ENCODE measurements at places on chromosomes 16 and 17.

DNA sequence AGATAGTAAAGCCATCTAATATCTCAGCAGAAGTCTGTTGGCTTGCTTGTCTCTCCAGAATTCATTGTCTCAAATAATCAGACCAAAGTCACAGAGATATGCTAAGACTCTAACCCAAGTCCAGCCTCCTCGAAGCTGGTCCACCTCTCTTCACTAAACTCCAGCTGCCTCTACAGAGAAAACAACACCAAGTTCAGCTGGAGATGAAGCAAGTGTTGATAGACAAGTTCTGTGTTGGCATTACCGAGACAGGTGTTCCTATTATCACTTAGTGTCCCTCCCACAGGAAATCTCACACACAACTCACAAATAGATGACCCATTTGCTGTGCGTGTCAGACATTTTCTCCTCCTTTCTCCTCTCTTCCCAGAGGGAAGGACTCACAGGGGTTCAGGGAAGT is 164.4 kb upstream of the ANKFN1 start:
- no peak for DNase-seq

GRCh38 chr16:57072616-57073275 is 19.6 kb upstream of the CPNE2 start:
- DNase-seq = no peak

DNA sequence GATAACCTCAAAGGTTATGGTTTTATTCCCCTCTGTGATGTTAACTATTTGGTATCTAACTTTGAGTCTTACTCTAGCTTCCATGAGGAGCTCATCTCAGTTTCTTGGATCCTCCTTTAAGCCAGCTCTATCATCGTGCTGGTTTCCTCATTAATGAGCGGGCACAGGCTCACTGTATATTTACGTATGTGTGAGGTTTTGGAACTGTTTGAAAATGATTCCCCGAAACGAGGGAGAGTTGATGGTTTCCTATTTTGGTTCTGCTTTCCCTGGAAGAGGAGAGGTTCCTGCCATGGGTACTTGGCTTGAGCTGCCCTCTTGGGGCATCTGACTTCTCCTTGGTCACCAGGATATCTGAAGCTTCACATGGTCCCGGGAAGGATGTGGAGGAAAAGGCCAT is 32.7 kb upstream of the PIK3R6 start:
- no peak for DNase-seq

DNA sequence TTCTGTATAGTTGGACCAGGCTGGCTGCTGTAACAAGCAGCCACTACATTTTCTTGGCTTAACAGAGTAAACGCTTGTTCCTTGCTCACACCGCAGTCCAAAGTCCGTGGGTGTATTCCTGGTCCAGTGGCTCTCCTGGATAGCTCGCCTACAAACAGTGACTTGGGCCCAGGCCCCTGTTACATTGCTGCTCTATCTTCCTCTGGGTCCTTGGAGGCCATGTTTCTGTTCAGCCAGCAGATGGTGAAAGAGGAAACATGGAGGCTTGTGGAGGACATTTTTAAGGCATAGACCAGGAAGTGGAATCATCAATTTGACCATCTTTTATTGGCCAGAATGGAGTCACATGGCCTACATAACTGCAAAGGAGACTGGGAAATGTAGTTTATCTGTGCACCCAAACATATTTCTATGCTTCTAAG is 55.1 kb downstream of the ATP2C2 start:
- DNase-seq = peak; percentile 34

- DNase-seq = no peak
Measured at GRCh38 chr17:14351493-14351892, 50.6 kb downstream of the HS3ST3B1 start.

- no peak for DNase-seq
Measured at GRCh38 chr17:48553826-48554225, 8.9 kb upstream of the HOXB2 start.

GRCh38 chr17:78345172-78345571 is 14.7 kb downstream of the SOCS3 start:
- no peak for DNase-seq

GRCh38 chr17:66764506-66764905 is 70.4 kb upstream of the CACNG5 start:
- DNase-seq = no peak

DNA sequence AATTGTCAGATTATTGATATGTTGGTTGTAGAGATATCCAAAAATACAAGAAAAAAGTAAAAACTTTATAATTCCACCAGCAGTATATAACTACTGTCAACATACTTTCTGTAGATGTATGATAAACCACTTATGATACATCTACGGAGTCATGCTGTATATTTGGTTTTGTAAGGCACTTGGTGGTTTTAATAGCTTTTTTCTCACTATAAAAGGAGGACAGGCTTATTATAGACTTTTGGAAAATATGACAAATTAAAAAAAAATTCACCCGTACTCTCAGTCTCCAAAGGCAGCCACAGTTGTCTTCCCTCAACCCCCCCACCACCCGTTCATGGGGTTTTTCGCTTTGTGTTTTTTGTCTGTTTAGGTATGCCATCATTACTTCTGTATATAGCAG is 14.8 kb downstream of the RAI1 start:
- no peak for DNase-seq

DNA sequence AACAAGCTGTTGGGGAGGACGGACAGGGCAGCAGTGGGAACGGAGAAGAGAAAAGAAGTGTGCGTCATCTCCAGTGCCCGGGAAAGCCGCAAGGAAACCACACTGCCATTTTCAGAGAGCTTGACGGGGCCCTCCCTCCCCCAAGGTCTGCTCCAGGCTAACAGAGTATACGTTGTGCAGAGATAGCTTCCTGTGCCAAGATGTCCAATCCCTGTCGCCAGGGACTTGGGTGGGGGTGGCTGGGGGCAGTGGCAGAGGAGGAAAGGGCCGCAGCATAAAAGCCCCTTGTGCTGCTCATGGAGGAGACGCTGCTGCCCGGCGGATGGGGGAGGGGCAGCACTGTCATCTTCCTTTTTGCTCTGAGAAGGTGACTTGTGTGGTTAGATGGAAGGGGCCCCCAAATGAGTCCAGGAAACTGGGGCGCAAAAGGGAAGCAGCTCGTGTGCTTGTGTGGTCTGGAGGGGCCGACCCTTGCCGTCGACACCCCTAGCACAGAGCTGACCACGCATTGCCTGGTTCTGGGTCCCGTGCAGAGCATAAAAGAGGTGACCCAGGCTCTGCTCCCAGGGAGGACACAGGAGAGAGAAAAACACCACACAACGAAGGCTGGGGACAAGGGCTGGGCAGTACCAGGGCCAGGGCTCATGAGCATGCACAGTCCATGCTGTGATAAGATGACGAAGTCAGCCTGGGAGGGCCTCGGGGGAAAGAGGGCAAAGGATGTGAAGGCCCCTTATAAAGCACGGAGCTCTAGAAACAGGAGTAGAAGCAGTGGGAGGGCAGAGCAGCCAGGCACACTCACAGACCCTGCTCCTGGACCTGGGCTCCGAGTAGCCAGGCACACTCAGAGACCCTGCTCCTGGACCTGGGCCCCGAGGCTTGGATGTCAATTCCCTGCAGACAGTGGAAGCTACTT is 372.7 kb downstream of the SLC39A11 start:
- DNase-seq = no peak

GRCh38 chr17:1029196-1029921 is 32.4 kb downstream of the TIMM22 start:
- no peak for DNase-seq

DNA sequence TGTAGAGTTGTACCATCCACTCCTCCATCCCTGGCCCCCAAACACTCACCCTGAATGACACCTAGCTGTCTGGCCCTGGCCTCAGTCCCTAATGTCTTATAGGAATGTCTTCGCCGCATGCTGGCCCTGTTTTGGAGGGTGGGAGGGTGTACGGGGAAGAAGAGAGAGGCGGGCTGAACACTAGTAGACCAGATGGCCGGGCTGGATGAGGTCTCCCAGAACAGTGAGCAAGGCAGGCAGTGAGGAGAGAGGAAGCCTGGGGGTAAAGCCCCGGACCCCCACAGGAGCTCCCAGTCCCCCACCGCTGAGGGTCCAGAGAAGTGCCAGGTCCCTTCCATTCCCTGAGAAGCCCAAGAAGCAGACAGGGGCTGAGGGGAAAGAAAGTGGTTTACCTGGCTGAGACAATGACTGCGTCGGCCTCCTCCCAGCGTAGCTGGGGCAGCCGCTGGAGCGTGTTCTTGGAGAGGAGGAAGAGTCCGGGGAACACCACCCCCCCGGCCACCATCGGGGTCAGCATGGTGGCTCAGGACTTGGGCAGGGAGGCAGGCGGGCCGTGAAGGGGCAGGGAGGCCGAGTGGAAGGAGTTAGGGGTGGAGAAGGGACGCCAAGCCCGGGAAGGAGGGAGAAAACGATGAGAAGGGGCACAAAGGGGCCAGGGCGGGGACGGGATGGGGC is 923 bp downstream of the TLCD3B start:
- no peak for DNase-seq

DNA sequence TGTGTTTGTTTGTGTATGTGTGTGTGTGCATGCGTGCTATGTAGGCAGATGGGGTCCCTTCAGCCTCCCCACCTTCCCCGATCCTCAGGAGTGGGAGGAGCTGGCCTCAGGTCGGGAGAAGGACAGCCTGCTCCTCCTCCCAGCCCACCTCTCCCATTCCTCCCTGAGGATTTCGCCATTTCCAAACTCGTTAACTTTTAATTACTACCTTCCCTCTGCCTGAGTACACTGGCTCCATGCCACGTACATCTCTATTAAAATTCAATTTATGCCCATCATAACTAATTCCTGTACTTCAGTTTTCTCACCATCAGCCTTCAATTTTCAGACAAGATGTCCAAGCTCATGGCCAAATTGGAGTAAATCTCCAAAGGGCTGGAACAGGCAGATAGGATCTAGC is 148.6 kb downstream of the SDK2 start:
- no peak for DNase-seq

- no peak for DNase-seq
Measured at GRCh38 chr17:27657620-27658019, 26.6 kb downstream of the LGALS9 start.

DNA sequence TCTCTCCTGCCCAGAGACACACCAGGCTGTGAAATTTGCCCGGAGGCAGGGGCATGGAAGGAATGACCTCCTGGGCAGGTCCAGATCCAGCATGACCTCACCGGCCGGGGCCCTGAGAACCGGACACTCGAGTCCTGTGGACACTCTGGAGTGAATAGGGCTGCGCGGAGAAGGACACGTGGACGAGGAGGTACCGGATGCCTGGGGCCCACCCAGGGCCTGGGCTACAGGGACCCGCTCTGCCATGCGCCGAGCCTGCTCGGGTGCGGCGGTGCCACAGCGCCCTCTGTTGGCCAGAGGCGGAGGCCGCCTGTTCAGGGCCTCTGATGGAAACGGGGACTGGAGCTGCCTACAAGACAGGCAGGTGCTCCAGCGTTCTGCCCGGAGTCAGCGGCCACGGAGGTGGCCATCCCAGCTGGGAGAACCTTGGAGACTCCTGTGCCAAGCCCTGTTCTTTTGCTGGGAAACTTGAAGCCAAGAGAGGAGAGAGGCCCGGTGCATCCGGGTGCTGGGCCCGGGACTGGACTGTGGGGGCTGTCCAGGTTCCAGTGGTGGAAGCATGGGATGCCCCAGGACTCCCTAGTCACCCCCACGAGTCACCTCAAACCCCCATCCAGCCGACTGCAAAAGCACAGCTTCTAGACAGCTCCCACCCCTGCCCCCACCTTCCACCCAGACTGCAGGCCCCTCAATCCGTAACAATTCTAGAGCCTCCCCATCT is 19.3 kb upstream of the NXPH3 start:
- peak; percentile 93 for DNase-seq

GRCh38 chr16:51651061-51651466 is 500.0 kb upstream of the SALL1 start:
- DNase-seq = no peak

DNA sequence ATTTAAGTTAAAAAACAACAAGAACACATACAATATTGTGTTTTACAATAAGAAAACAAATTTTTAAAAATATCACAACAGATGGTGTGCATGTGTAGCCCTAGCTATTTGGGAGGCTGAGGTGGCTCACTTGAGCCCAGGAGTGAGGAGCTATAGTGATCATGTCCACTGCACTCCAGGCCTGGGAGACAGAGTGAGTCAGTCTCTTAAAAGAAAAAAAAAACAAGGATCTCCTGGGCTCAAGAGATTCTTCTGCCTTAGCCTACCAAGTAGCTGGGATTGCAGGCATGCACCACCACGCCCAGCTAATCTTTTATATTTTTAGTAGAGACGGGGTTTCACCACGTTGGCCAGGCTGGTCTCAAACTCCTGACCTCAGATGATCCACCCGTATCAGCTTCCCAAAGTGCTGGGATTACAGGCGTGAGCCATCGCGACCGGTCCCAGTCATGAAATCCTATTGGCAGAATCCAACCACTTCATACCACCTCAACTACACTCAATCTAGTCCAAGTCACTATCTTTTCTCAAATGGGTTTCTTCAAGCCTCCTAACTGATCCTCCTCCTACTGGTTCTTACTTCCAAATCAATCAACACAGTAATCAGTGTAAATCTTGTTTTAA is 55.0 kb downstream of the STH start:
- DNase-seq = no peak

DNA sequence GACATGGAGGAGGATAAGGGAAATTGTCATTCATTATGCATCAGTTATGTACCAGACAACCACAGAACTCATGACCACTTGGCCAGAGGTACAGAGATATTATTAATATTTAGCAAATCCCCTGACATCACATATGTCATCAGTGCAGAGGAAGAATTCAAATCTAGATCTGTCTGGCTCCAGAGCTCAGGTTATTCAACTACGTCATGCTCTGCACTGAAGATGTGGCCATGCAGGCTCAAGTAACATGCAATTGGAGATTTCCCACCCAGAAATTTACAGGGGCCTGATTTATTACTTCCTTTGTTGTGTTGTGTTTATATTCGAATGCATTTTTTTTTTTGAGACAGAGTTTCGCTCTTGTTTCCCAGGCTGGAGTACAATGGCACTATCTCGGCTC is 224.3 kb downstream of the HS3ST4 start:
- no peak for DNase-seq
